ENCODE measurements at places on chromosomes 1 and 21.

GRCh38 chr1:185775501-185775900 is 41.3 kb downstream of the HMCN1 start:
- no peak for DNase-seq

- DNase-seq: no peak
Measured at GRCh38 chr1:17678011-17678410, 77.1 kb upstream of the ACTL8 start.

- no peak for DNase-seq
Measured at GRCh38 chr1:206832352-206832880, 33.0 kb upstream of the IL20 start.

DNA sequence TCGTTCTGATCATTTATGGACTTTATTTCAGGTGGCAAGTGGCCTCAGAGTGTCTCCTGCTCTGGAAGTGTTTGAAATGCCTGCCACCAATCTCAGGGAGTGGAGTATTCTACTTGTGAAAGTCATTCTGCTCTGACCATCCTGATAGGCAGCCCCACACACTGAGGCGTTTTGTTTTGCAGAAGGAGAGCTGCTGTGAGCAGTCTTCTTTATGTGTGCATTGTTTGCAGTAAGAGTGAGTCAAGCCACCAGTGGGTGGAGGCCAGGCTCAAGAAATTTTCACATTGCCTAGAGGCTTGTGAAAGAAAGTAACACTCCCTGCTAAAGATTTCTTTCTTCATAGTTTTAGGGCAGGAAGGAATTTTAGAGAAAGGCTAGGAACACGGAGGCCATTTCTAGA is 204.4 kb downstream of the SLC35F3 start:
- DNase-seq: no peak

GRCh38 chr1:116001739-116002487 is 25.6 kb downstream of the SLC22A15 start:
- no peak for DNase-seq

DNA sequence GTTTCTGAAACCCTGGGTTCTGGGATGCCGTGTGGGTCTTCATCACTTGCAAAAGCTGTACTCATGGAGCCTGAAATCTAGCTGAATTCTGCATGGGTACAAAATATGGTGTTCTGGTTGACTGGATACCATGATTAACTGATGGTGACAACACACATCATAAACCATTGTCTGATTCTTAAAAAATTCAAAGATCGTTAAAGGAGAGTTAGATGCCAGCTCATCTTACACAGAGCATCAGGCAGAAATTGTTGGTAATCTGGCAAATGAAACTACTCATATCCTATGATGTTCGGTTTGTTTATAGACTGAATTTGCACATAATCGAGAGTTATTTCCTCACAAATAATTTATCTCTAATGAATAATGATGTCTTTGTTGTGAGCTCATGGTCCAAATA is 218.1 kb upstream of the PKN2 start:
- no peak for DNase-seq

DNA sequence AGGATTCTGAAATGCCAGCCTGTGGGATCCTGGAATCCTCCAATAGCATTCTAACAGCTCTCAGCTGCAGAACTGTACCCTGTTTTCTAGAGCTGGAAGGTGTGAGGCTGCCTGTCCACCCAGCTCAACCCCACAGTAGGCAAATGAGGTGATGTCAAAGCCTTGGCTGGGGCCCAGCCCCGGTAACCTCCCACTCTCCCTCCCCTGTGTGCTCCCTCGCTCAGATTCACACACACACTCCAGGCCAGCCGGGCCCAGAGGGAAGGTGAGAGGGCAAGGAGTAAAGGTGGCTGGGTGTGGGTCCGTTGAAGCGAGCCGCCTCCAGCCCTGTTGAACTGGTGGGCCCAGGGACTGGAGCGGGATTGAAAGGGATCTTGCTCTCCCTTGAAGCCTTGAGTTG is at the start of gene BSND:
Gene BSND, plus strand, starts transcription at position 257 of the 400 bp plus-strand sequence. CDS start 254 bp downstream, outside the sequence.
- no peak for DNase-seq

GRCh38 chr1:5340560-5341130 is 651.6 kb downstream of the NPHP4 start:
- DNase-seq: no peak

- no peak for DNase-seq
Measured at GRCh38 chr1:54396261-54396933, 9.8 kb downstream of the SSBP3 start.

GRCh38 chr1:50631161-50631560 is 207.9 kb upstream of the DMRTA2 start:
- DNase-seq: no peak

- no peak for DNase-seq
Measured at GRCh38 chr1:85467929-85468540, 3.1 kb upstream of the DDAH1 start.

DNA sequence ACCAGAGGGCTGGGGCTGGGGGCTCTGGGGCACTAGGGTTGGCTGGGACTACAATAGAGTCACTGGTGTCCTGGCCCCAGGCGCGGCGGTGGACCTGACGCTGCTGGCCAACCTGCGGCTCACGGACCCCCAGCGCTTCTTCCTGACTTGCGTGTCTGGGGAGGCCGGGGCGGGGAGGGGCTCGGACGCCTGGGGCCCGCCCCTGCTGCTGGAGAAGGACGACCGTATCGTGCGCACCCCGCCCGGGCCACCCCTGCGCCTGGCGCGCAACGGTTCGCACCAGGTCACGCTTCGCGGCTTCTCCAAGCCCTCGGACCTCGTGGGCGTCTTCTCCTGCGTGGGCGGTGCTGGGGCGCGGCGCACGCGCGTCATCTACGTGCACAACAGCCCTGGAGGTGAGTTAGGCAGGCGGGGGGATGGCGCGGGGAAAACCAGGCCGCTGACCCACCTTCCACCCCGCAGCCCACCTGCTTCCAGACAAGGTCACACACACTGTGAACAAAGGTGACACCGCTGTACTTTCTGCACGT is 4.1 kb downstream of the TIE1 start:
- DNase-seq: no peak

Data from NCI-H1436 (cell line).